SK-N-DZ (cell line): ENCODE measurements at places on chromosomes 6 and 20.
A peak's percentile ranks its signal among the peaks of the same experiment; 100 is the strongest.

DNA sequence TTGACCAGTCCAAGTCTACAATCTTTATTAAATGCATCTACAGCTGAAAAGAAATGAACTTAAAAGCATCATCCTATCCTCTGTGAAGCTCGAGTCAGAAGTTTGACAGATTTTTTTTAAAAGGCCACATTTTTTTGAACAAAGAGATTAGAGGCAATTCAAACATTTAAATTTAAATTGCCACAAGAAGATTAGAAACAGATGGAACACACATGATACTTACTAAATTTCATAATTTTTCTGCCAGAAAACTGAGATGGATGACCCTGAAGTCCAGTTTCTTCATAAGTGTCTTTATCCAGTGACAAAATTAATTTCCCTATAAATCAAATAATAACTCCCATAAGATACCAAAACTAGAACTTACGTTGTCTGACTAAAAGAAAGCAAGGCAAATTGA lies 4.3 kb downstream of the RPP40 start:
- no peak for DNase-seq

GRCh38 chr6:69784595-69785377 lies 12.0 kb downstream of the LMBRD1 start:
- DNase-seq: no peak

DNA sequence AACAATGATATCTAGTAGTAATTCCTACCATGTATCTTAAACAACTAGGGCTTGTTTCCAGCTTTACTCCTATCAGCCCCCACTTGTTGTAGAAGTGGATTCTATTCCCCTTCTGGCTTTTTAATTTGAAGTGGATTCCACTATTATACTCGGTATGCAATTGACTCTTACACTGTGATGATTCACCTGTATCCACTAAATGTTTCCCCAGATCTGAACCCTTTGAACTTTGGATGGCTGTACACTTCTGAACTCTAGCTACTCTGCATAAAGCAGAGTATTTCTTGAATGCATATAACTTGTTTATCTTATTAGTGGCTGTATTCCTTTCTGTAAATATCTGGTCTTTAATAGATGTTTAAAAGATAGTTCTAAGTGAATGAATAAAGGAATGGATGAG lies 538.4 kb upstream of the NRSN1 start:
- no peak for DNase-seq

DNA sequence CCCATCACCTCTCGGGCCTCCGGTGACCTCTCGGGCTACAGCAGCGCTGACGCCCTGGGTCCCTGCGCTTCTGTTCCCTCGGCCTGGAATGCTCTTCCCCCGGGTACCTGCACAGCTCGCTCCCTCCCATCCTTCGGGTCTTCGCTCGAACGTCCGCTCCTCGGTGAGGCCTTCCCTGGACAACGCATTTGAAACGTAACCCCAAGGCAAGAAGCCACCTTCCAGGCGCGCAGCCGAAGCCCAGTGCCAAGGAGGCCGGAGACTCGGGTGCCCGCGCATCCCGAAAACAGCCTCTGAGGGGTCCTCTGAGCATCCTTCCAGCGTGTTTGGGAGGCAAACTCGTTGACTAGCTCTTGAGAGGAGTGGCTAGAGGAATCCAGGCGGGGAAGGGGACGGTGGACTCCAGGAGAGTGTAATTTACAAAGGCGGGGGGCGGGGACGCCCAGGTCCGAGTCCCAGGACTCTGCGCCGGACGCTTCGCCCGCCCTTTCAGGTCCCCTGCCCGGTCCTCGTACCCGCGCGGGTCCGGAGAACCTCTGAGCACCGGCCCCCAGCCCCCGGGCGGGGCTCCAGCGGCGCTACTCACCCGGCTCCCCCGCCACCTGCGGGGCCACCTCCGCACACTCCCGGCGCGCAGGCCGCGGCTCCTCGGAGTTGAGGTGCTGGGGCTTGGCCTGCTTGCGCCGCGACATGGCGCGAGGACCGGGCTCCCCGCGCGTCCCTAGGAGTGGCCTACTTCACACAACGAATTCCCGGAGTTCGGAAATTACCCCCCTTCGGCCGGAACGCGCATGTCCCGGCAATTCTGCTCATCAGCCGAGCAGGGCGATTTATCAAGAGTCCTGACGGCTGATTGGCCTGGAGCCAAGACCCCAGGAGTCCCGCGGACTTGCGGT lies 86.8 kb downstream of the ZFP64 start:
- peak; percentile 68 for DNase-seq

GRCh38 chr20:38196592-38196991 lies 31.5 kb upstream of the TGM2 start:
- DNase-seq: no peak

DNA sequence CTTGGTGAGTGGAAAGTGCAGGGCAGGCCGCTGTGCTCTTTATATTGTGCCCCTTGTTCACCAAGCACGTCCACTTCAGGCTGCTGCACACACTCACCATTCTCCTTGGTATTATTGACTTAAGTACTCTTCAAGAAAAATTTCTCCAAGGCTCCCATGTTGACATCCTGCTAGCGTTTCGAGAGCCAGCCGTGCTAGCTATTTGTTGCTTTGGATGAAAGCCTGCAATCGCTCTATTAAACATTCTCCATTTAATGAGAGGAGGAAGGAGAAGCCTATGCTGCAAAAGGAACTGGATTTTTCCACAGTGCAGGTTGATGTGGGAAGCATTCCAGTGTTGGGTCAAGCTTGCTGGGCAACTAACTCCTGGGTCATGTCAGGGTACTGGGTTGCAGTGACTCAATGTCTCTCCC lies 113.5 kb downstream of the CD83 start:
- no peak for DNase-seq
